ENCODE measurements at places on chromosomes 3 and 15. TPM values are rescaled to one million over a fixed set of nuclear protein-coding genes. Genes with fewer than 3 reads are reported as not detected.

Gene GRK7
- total RNA-seq, result not detected

- H3K36me3 ChIP-seq, result no peaks in the 10 kb centered on the region
- peaks cover 21% of the 10 kb centered on the region for H3K4me1 ChIP-seq
- no peak within 1 kb of the TSS for H3K27ac ChIP-seq
- no peaks in the 10 kb centered on the region for H3K27me3 ChIP-seq
- DNase-seq, result peak; percentile 38
These were observed at the start of gene SLC35G2 for GRCh38 chr3:136818769-136819391. TSS of gene SLC35G2 (plus strand) at chr3:136819126. CDS start at chr3:136854461, 35,335 bp downstream.

DNA sequence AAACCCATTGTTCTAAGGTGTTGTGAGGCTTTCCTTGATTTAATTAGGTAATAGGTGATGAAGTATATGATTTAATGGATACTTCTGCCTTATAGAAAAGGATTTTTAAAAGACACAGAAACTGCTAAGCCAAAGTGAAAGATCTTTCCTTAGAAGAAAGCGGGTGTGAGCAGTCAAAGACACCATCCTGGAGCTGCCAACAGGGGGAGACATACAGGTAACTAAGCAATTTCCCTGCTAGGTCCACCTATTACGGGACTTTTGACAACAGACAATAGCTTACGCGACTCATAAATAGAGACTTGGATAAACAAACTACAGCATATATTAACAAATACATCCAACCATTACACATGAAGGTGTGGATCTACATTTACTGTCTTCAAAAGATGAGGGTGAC is 669.5 kb downstream of the SQOR start:
- no peaks in the 10 kb centered on the region for H3K27me3 ChIP-seq
- no peak overlapping the region for H3K27ac ChIP-seq
- no peak overlapping the region for H3K4me3 ChIP-seq
- no peak for DNase-seq
- no peaks in the 10 kb centered on the region for H3K4me1 ChIP-seq

- no peaks in the 10 kb centered on the region for H3K36me3 ChIP-seq
- H3K4me3 ChIP-seq, result no peak within 1 kb of the TSS
- no peaks in the 10 kb centered on the region for H3K27me3 ChIP-seq
These were observed at the start of gene PRR20G for GRCh38 chr3:127287840-127288239. TSS of gene PRR20G (minus strand) at chr3:127288046. CDS start at chr3:127287365, 681 bp downstream.

- H3K4me3 ChIP-seq, result no peak overlapping the region
- H3K4me1 ChIP-seq, result no peaks in the 10 kb centered on the region
- H3K27me3 ChIP-seq, result no peaks in the 10 kb centered on the region
- no peak overlapping the region for H3K27ac ChIP-seq
These were observed 126.8 kb upstream of the NECTIN3 start for GRCh38 chr3:110944782-110945181.

Gene RARRES1
- total RNA-seq, result not detected

DNA sequence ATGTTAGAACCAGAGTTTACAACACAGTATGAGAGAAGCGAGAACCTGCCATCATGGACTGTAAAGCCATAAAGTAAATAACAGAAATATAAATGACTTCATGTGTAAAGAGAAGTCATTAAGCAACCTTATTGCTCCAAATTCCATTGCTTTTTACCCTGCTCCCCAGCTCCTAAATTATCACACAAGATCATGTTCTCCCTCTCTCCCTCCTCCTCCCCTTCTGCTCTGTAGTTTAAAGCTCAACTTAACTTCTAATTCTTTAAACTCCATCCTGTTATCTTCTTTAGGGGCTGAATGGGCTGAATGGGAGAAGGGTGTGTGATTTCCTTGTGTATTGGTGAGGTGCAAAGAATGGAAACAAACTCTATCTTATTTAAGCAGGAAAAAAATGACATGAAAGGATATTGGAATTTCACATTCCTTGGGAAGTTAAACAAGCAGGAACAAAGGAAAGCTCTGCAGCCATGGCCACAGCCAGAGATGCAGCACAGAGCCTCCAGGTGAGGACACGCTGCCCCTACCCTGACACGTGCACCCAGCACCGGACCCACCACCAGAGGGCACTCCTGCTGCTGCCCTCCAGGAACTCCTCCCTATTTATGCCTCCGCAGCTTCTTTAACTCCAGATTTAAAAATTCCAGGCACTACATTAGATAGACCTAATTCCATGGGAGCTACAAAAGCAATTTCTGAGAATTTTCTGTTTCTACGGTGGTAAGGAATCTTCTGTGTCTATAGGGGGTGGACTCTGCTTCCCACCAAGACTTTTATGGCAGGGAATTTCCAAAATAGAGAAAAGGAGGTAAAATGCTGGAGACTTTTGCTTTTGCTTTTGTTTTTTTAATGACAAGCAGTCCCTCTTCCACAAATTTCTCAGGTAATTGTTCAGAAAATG is 76.9 kb upstream of the ABI3BP start:
- H3K27ac ChIP-seq, result no peak overlapping the region
- H3K4me1 ChIP-seq, result no peaks in the 10 kb centered on the region
- no peaks in the 10 kb centered on the region for H3K27me3 ChIP-seq
- H3K4me3 ChIP-seq, result no peak overlapping the region
- no peaks in the 10 kb centered on the region for H3K36me3 ChIP-seq
